IPS DF 19.7 (cell line): ENCODE measurements at places on chromosomes 4 and X.

- no peak for DNase-seq
These were observed 284.9 kb downstream of the RPA4 start for GRCh38 chrX:97168646-97169045.

DNA sequence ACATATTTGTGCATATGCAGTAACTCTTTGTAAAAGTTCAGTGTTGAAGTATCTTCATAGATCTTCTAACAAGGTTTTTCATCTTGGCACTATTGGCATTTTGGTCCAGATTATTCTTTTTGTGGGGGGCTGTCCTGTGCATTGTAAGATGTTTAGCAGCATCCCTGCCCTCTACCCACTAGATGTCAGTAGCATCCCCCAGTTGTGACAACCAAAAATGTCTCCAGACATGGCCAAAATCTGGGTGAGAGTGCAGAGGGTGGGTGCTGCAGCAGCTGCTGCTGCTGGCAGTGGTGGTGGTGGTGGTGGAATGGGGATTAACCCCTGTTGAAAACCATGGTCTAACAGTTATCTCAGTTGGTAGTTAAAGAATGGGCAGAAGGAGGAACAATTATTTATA lies 370.0 kb downstream of the GPAT3 start:
- no peak for DNase-seq

- DNase-seq = no peak
These were observed 126.4 kb upstream of the GATB start for GRCh38 chr4:151887031-151887815.

GRCh38 chrX:150254909-150255308 lies 108.2 kb upstream of the MAMLD1 start:
- no peak for DNase-seq

DNA sequence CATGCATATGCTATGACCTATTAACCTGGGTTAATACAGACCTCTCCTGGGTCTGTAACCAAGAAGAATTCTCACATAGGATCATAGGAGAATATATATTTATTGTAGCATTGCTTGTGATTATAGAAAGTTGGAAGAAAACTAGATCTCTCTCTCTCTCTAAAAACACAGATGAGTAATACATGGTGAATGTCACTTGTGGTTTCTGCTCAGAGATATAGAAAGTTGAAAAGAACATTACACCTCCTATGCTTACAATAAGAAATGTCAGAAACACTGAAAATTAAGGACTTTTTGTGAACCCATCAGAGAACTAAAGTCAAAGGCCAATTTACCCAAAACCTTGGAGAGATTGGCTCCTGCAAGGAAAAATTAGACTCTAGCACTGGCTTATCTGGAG lies 1389.5 kb downstream of the FAM133A start:
- DNase-seq = no peak
